ENCODE measurements at places on chromosomes 2 and 18.

- DNase-seq = no peak
Measured at GRCh38 chr18:62328586-62329525, 3.7 kb downstream of the TNFRSF11A start.

- DNase-seq = no peak
Measured at GRCh38 chr2:160701822-160702221, 208.2 kb upstream of the RBMS1 start.

DNA sequence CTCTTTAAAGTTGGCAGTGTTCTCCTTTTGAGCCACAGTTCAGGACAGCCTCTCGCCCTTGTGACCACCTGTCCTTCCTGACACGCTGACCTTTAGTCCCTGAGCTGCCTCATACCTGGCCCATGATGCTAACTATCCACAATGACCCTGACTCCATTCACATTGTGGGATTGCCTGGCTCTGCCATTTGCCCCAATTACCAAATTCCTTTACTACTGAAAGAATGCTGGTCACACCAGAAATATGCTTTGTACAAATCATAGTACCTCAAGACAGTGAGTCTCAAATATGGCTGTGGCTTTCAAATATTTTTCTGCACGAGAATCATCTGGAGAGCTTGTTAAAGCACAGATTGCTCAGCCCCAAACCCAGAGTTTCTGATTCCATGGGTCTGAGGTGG, 54.2 kb downstream of the LTBP1 start:
- no peak for DNase-seq

DNA sequence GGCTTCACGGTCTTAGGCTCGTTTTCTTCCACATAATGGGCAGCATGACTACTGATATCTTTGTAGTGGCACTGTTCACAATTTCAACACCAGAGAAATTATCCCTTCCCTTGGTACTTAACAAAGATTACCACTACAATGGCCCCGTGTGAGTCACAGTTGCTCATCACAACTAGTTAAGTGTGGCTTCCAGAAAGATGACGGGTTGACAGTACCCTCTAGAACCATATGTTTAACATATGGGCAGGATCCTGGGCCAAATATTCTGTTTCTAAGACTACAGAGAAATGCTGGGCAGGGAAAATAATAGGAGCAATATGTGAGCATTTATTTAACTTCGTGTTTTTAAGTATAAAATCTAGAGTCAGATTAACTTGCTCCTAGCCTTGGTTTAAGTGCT, 780.1 kb upstream of the LINC00305 start:
- DNase-seq = no peak

DNA sequence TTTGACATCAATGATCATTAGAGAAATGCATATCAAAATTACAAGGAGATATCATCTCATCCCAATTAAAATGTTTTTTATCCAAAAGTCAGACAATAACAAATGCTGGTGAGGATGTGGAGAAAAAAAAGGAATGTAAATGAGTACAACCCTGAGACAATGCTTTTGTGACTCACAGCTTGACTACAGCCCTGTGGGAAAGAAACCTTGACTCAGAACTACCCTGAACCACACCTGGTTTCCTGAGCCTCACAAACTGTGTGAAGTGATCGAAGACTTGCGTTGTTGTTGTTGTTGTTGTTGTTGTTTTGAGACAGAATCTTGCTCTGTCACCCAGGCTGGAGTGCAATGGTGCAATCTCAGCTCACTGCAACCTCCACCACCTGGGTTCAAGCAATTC, 266.6 kb upstream of the MYT1L start:
- no peak for DNase-seq

DNA sequence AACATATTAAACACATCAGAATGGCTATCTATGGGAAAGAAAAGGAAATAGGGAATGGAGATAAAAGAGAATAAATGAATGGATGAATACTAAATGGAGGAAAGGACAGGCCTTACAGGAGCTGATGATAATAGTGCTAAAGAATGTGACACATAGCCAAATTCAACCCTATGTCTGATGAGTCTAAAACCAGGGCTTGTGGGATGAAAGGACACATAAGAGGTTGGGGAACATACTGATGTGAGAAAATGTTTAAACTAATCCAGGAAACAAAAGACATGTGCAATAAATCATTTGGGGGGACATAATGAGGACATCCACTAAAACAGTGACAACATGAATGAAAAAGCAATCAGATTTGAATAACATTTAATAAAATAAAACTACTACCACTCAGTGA, 120.0 kb downstream of the DYM start:
- DNase-seq = no peak

DNA sequence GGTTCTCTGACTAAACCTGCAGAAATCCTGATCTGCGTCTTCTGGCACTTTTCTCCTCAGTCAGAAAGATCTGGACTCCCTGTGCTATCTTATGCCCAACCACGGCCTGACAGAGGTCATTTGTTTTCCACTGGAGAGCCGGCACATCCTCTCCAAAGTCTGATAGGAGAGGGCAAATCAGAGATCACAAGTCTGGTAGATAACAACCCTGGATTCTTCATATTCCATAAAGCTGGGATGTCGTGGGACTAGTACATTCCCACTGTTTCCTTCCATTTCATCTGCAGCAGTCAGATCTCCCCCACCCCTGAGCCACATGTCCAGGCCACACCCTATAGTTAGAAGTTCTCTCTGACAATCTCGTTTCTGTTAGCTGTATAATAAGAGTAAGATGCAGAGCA, 157.0 kb downstream of the MGAT5 start:
- DNase-seq = no peak

DNA sequence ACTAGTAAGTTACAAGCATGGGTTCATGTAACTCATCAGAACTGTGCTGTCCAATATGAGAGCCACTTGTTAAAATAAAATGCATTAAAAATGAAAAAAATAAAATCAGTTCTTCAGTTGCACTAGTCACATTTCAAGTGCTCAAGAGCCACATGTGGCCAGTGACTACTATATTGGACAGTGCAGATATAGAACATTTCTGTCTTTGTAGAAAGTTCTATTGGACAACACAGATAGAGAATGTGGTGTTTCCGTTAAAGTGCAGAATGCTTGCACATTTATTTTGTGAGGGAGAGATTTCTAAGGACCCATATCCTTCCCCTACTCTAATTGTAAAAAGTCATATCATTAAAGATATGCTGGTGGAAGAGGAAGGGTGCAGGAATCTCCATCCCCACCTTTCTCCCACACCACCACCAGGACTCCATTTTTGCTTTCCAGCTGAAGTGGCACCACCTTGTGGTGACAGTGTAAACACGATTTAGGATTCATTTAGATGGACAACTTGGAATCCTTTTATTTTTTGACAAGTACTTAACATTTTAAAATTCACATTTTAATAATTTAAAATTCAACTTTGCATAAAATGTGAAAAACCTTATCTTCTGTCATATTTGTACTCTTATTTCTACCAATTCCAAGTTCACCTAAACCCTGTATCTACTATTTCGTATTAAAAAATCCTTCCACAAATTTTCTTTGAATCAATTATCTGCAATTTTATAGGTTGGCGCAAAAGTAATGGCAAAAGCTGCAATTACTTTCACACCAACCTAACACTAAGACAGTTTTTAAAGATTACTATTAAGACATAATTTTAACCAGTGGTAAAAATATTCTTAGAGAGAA, 9.4 kb upstream of the CD302 start:
- DNase-seq = no peak

DNA sequence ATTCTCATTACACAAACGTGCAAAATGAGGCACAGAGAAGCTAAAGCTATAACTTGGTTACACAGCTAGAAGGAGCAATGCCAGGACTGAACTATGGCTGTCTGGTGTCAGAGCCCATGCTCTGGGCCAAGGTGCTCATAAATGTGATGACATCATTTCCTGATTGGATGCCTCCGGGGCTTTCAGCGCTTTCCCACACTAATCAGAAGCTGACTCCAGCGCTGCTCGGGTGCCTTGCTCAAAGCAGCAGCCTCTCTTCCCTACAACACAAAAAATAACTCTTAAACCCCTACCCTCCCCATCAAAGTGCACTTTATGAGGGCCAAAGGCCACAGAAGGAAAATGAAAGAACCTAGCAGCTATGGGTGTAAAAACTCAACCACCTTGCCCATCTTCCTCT, 90.7 kb downstream of the STK39 start:
- no peak for DNase-seq

- no peak for DNase-seq
Measured at GRCh38 chr2:52970642-52971041, 797.0 kb upstream of the CHAC2 start.

DNA sequence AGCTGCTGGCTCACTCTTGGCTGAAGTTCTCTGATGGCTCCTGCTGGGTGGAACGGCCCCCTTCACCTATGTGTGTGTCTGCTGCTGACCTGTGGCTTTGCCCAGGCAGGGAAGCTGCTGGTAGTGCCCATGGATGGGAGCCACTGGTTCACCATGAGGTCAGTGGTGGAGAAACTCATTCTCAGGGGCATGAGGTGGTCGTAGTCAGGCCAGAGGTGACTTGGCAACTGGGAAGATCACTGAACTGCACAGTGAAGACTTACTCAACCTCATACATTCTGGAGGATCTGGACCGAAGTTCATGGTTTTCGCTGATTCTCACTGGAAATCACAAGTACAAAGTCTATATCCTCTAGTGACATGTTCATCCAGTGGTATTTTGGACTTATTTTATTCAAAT, 13.9 kb upstream of the UGT1A8 start:
- no peak for DNase-seq

- DNase-seq = peak; percentile 84
Measured at GRCh38 chr18:57230861-57231585, 84.1 kb downstream of the BOD1L2 start.

GRCh38 chr2:61044636-61045035, 21.0 kb upstream of the SANBR start:
- peak; percentile 29 for DNase-seq

DNA sequence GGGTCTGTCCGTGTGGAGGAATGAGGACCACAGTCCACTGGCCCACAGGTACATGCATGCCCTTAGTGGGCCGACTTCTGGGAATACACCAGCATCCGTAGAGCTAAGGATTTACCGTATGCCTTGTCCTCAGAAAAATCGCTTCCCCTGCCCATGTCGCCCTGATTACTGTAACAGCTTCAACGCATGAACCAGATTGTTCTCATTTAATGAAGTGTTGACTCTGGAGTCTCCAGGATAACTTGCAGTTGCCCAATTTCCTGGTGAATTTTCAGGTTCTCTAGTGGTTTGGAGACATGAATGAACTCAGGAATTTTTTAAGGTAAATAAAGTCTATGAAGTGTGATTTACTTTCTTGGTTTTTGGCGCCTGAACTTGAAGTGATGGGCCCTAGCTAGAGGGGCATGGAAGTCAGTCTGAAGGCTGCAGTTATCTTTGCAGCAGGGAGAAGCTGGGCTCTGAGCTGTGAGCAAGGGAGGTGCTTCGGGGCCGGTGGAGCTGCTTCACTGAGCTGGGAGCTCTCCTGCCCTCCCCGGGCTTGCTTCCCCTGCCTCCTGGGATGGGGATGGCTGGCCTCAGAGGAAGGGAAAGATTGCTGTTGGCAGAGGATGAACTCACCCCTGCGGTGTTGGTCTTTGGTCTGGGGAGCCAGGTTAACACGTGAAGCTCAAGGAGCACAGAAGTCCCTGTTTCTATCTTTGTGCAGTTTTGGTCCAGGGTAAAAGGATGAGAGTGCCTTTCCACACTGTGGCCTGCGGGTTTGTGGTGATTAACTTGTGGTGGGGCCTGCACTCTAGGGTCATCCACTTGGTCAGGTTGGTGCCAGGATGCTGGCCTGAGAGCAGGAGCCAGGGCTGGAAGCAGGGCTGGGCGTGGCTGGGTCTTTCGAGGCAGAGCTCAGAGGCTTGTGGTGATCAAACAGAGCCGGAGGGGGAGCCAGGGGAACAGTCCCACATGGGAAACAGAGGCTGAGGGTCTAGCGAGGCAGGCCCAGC, 28.1 kb downstream of the TCF7L1 start:
- DNase-seq = no peak

DNA sequence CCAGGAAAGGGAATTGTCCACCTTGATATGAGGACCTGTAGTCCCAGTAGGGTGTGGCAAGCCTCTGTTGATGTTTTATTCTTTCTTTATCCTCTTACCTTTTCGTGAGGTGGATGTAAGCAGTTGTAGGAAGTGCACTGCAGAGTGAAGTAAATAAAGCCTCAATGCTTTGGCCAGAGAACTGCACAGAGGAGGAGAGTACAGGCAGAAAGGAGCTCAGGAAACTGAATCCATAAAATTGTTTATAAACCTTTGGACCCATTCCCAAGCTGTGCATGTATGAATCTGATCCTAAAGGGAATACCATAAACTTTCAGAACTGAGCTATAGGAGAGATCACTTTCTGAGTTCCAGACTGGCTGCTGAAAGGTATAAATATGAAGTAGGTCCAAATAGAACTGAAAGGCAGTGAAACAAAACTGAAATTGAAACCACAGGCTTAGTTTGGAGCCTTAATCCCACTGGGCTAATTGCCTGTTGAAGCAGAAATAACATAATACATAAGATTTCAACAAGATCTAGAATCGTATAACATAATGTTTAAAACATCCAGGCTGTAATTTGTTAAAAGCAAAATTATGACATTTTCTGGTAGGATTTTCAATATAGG, 17.9 kb upstream of the SLC9A4 start:
- no peak for DNase-seq

GRCh38 chr2:216583147-216583546, 50.1 kb upstream of the IGFBP2 start:
- DNase-seq = no peak

GRCh38 chr2:160200921-160201320, 849 bp upstream of the ITGB6 start:
- DNase-seq = no peak

DNA sequence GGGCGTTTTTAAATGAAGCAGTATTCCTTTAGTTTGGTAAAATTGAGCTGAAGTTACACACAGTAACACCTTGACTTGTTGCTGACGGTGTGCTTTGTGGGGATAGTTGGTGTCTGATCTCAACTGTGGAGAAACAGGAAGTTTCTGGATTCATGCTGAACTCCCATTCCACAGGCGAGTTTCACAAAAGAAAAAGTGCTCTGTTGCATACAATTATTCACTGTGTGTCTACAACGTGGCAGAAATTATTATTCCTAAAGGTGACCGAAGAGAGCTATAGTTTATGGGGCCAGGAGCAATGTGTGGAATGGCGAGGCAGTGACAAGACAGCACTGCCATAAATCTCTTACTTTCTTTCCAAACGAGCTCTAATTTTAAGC, 463 bp upstream of the CABYR start:
- DNase-seq = no peak

Data from putamen (tissue), 1 donor.